Chondrocyte (in vitro differentiated cells): ENCODE measurements at places on chromosomes 1 and 21. TPM values are rescaled to one million over a fixed set of nuclear protein-coding genes. Genes with fewer than 3 reads are reported as not detected.

Gene ACKR1
- total RNA-seq = not detected in 3 replicates

DNA sequence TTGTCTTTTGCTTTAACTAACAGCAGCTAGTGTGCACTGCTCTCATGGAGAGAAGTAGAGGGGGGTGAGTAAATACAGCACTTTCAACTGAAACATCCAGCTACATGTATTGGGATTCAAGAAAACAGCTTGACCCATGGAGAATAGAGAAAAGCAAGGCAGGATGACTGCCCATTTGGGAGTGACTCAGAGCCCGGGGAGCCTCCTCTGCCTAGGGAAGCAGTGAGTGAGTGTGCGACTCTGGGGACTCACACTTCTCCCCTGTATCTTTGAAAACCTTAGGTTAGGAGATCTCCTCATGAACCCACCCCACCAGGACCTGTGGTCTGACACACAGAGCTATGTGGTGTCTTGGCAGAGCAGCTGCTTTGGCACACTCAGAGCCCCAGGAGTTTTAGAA lies 82.0 kb upstream of the PTGFR start:
- peaks cover 14% of the 10 kb centered on the region for H3K27me3 ChIP-seq
- H3K27ac ChIP-seq = no peak overlapping the region
- no peak for DNase-seq
- no peak overlapping the region for H3K4me3 ChIP-seq
- H3K36me3 ChIP-seq = peaks cover 8% of the 10 kb centered on the region

GRCh38 chr1:229339520-229339919 lies 3.3 kb downstream of the CCSAP start:
- no peak overlapping the region for H3K27ac ChIP-seq
- no peaks in the 10 kb centered on the region for H3K36me3 ChIP-seq
- no peaks in the 10 kb centered on the region for H3K27me3 ChIP-seq
- peaks cover 39% of the 10 kb centered on the region for H3K4me1 ChIP-seq
- no peak for DNase-seq

DNA sequence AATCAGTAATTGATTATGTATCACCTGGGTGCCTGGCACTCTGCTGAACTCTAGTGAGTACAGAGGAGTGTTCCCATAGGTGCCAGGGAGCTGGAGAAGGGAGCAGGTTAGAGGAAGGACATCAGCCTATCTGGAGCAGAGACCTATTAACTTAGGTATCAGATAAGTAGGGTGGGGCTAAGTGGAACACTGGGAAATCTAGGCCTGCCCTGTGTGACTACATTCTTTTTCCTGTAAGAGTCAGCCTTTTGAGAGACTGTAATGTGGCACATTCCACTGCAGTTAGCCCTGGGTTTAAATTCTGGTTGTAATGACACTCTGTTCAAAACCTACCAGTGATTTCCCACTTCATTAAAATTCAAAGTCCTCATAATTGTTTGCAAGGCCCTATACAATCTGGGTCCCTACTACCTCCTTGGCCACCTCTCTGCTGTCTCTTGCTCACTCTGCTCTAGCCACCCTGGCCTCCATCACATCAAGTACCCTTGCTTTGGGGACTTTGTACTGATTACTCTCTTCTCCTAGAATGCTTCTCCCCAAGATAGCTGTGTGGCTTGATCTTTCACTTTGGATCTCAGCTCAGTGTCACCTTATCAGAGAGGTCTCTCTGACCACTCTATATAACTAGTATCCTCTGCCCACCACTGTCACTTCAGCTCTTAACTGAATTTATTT lies 12.9 kb downstream of the STX12 start:
- peak overlapping the region; percentile 82 for H3K27ac ChIP-seq
- no peaks in the 10 kb centered on the region for H3K27me3 ChIP-seq
- peaks cover 29% of the 10 kb centered on the region for H3K4me1 ChIP-seq

DNA sequence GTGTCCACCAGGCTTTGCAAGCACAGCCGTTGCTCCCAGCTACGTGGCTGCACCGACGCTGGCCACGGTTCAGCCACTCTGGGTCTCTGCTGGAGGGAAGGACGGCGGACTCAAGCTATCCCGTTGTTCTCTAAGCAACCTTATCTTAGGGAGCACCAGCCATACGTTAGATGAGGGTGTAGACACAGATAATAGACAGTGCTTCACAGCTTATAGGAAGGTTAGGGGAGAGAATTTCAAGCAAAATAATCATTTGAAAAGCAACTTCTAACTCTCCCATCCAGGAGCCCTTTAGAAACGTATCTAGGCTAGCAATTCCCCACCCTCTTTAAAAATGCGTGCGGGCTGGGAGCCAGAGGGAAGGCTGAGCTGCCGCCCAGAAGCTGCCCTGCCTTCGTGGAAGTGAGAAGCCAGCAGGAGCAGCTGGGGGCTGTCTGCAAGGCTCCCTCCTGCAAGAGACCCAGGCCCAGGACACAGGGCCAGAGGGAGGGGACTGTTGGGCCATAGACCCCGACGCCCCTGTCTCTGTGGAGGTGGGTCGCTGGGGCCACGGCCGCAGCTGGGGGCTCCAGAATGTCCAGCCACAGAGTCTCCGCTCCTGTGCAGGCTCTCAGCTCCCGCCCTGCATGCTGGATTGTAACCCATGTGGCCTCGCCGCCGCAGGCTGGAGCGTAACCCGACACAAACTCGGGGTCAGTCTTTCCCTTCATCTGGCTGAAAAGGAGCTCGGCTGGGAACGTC lies 31.2 kb upstream of the COL6A2 start:
- DNase-seq = no peak
- no peaks in the 10 kb centered on the region for H3K36me3 ChIP-seq
- peak overlapping the region; percentile 95 for H3K27ac ChIP-seq
- H3K27me3 ChIP-seq = no peaks in the 10 kb centered on the region
- peak overlapping the region; percentile 1 for H3K4me3 ChIP-seq

GRCh38 chr1:82225421-82226185 lies 424.9 kb downstream of the ADGRL2 start:
- H3K27ac ChIP-seq = peak overlapping the region; percentile 5
- H3K4me3 ChIP-seq = no peak overlapping the region
- DNase-seq = no peak
- H3K36me3 ChIP-seq = no peaks in the 10 kb centered on the region

Gene ZNF496
- 25.0 to 30.0 TPM (median 27.9 TPM) in 3 replicates for total RNA-seq

DNA sequence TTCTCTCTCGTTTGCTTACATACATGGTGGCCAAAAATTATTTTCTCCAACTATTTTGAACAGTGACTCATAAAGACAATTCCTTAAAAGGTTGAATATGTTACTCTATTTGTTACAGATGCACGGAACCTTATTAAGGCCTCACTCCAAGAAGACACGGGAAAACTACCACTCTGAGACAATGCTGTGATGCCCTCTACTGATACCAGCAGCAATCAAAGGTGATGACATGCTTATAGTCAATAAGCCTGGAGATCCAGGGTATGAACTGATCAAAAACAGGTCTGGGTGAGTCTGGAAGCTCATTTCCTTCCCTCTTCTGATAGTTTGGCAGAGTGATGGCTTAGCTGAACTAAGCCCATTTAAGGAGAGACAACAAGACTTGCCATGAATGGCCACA lies 563.0 kb downstream of the LRRIQ3 start:
- H3K27ac ChIP-seq = no peak overlapping the region
- peaks cover 5% of the 10 kb centered on the region for H3K27me3 ChIP-seq
- H3K4me3 ChIP-seq = no peak overlapping the region
- H3K4me1 ChIP-seq = no peaks in the 10 kb centered on the region
- H3K36me3 ChIP-seq = no peaks in the 10 kb centered on the region

DNA sequence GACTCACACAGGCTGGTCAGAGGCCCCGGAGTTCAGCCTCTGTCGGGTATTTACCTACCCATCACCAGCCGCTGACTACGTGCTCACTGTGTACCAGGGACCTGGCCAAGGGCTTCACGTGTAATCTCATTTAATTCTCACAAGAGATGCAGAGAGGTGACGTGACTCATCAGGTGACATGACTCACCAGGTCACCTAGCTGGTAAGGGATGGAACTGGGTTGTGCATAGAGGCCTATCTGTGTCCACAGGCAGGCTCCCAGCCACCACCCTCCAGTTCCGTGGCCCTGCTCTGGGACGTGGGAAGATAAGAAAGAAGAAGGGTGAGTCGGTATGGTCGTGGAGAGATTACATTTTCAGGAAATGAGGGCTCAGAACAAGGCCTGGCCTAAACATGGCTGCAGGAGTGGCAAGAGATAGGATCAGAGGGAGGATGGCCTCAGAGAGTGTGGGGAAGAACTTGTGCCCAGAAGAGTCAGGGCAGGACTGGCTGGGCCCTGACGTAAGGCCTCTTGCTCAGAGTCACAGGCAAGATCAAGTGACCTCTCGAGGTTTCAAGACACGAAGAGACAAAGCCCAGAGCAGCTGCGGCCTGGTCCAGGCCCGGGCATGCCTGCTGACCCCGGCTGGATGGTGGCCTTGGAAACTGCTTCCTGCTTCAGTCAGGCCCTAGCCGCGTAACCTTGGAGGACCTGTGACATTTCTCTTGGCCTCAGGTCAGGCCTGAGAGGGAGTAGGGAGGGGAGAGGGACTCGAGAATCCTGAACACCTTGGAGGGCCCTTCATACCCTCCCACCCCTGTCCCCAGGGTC lies 52.7 kb upstream of the WASF2 start:
- H3K4me1 ChIP-seq = peaks cover 73% of the 10 kb centered on the region
- H3K27me3 ChIP-seq = no peaks in the 10 kb centered on the region
- H3K27ac ChIP-seq = peak overlapping the region; percentile 99
- H3K4me3 ChIP-seq = no peak overlapping the region
- no peak for DNase-seq
- H3K36me3 ChIP-seq = peaks cover 27% of the 10 kb centered on the region

DNA sequence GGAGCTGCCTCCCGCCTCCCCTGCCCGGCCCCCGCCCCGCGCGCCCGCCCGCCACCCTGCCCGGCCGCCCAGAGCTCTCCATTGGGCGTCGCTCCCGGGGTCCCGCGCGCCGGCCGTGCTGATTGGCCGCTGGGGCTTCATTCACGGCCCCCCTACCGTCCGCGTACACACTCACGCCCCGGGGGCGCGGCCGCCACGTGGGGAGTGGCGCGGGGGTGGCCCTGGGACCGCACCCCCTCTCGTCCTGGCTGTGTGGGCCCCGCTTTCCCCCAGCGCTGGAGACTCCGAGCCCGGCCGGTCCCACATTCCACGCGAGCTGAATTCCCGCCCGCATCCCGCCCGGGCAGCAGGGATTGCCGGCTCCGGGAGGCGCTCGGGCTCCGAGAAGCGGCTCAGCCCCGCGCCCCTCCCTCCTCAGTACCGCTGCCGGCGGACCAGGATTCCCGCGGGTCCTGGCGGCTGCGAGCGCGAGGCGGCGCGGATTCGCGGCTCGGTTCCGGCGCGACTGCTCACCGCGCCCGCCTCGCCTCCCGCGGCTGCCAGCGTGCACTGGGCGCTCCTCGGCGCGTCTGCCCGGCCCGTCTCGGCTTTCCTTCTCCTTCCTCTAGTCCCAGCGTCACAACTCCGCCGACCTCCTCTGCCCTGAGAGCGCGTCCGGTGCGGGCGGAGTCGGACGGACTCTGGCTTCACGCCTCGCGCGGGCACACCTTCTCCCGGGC lies 450 bp upstream of the POU3F1 start:
- peak overlapping the region; percentile 75 for H3K4me3 ChIP-seq
- H3K36me3 ChIP-seq = peaks cover 1% of the 10 kb centered on the region
- H3K4me1 ChIP-seq = peaks cover 24% of the 10 kb centered on the region

Gene WNT3A
- total RNA-seq = not detected in 3 replicates

Gene OR2AK2
- not detected in 3 replicates for total RNA-seq

DNA sequence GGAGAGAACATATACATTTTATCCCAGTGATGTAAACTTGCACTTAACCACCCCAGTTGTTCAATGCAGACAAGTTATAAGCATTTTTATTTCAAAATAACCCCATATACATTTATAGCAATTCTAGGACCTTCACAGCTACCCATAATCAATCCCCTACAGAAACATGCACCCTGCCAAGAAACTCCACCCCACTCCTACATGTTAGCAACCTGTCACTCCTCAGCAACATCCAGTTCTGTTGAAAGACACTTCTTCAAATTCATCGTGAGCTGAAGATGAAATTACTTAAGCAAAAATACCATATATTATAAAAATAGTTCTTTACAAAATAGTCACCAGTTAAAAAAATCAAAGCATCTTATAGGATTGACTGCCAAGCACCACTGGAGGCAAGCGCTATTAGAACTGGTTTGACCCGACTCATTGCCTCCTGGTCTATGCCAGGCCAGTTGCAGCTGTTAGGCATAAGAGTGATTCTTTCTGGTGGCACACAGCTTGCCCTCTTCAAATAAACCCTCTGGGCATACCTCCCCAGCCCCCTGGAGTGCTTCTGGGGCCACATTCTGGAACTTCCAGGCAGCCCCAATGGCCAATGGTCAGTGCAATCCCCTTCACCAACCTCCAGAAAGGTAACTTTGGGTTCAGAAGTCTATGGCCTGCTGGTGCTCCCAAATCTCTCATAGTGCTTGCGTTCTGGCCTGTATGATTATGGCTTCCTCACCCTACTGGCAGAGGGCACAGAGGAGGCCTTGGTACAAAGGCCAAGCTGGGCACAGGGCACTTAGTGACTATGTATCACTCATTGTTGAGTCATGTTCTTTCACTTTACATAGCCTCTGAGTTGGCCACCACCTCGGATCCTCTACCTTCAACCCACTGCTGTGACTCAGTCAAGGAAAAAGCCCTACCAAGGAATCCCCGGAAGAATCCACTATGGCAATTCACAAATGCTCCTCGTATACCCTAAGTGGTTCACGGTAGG lies 72.2 kb upstream of the RALGPS2 start:
- H3K27ac ChIP-seq = no peak overlapping the region
- no peaks in the 10 kb centered on the region for H3K27me3 ChIP-seq
- H3K4me3 ChIP-seq = no peak overlapping the region
- DNase-seq = no peak
- H3K36me3 ChIP-seq = no peaks in the 10 kb centered on the region

GRCh38 chr1:99777752-99778151 lies 11.3 kb upstream of the FRRS1 start:
- no peak overlapping the region for H3K27ac ChIP-seq
- H3K36me3 ChIP-seq = no peaks in the 10 kb centered on the region
- peaks cover 28% of the 10 kb centered on the region for H3K27me3 ChIP-seq
- H3K4me1 ChIP-seq = no peaks in the 10 kb centered on the region
- DNase-seq = no peak
- no peak overlapping the region for H3K4me3 ChIP-seq

Gene HSPA13
- 64.3 to 86.2 TPM (median 85.0 TPM) in 3 replicates for total RNA-seq

Gene PPFIA4
- 6.0 to 16.3 TPM (median 14.7 TPM) in 3 replicates for total RNA-seq

DNA sequence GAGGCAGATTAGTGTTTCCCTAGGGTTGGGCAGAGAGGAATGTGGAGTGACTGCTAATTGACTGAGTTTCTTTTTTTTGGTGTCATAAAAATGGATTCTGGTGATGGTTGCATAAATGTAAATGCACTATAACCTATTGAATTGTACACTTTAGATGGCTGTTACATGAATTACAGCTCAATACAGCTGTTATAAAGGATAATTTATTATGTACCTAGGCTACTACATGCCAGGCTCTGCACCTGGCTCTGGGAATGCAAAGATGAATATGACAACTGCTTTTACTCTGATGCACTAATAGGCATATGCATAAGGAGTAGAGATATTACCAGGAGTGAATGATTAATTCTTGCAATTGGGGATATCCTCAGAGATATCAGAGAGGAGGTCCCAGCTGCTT lies 345.3 kb downstream of the PTBP2 start:
- H3K36me3 ChIP-seq = peaks cover 2% of the 10 kb centered on the region
- H3K4me3 ChIP-seq = no peak overlapping the region
- H3K27ac ChIP-seq = no peak overlapping the region
- H3K4me1 ChIP-seq = no peaks in the 10 kb centered on the region
- no peak for DNase-seq
